Cardiac septum (tissue), 1 donor: ENCODE measurements at places on chromosomes 5 and 9.

DNA sequence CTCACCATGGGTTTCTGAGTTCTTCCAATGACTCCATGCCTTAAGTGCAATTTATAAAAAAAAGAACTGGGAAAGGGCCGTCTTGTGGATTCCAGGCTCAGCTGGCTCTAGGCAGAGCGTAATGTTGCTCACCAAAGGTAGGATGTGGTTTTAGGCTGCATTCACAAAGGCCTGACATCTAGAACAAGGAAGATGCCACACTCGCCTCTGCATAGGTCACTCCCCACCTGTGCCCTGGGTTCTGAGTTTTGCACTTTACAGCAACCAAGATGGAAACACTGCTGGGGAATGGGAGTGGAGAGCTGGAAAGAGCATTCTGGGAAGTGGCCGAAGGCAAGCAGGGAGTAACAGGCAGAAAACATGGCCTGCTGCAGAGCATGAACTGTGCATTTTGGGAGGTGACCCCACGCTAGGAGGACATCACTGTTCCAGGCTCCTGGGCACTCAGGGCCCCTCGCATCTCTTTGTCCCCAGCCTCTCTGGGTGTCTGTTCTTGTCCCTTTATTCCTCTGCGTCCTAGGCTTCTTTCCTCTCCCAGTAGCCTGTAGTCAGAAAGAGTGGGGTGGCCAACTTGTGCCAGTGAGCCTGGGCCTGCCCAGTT lies 12.3 kb downstream of the FCN2 start:
- no peak for DNase-seq

GRCh38 chr5:76601470-76601869 lies 21.7 kb downstream of the F2RL2 start:
- DNase-seq: no peak

DNA sequence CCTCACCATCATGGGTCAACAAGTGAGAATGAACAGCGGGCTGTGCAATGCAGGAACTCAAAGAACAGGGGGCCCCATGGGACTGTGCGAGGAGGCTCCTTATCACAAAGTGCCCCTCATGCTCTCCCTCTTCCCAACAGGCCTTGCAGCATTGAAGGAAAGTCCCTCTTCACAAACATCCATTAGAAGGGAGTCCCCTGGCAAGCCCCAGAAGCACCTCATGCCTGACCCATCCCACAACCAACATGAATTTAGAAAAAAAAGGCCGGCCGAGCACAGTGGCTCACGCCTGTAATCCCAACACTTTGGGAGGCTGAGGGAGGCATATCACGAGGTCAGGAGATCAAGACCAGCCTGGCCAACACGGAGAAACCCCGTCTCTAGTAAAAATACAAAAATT lies 122.6 kb upstream of the FSTL4 start:
- no peak for DNase-seq

- no peak for DNase-seq
Observed at GRCh38 chr5:9025942-9026341, 519.9 kb downstream of the SEMA5A start.

DNA sequence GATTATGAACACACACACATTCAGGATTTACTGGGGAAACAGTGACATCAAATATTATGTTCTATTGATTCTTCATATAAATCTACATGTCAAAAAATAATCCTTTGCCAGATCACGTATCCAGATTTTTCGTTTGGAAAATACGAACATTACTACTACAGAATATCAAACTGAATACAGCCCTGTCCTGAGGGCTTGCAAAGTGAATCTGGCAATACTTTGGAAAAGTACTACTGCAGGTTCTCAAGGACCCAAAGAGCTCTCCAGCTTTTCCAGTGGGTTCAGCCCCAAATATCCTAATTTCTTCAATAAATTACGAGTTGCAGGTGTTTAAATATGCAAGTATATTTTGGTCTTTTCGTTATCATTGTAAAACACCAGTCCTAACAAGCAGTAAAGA lies 411 bp upstream of the NDUFS4 start:
- no peak for DNase-seq

GRCh38 chr9:98484162-98484561 lies 224.6 kb downstream of the GABBR2 start:
- DNase-seq: peak; percentile 50

DNA sequence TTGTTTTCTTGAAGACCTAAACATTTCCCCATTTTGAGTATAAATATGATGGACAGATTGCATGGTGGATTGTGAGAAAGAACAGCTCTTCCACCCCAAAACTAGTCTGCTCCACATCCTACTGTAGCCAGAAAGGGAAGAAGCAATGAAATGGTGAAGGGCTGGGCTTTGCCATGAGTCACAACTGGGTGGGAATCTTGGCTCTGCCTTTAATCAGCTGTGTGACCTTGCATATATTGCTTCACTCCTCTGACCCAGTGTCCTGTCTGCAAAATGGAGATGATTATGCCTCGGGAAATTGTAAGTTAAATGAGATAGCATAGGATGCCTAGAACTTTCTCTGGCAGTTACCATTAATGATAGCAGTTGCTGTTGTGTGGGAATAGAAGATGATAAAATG lies 101.9 kb downstream of the PDE8B start:
- no peak for DNase-seq

DNA sequence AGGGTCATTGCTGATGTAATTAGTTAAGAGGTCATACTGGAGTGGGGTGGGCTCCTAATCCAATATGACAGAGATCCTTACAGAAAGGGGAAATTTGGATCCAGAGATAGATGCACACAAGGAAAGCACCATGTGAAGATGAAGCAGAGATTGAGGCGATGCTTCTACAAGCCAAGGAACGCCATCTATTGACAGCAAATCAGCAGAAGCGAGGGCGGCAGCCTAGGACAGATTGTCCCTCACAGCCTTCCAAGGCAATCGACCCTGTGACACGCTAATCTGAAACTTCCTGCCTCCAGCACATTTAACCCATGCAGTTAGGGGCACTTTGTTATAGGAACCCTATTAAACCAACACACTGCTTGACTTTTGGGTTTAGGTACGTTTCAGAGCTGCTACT lies 285.1 kb upstream of the DAP start:
- DNase-seq: no peak

- no peak for DNase-seq
Observed at GRCh38 chr9:121667890-121668289, 16.5 kb downstream of the DAB2IP start.

- no peak for DNase-seq
Observed at GRCh38 chr5:89281766-89282553, 399.0 kb upstream of the MEF2C start.

DNA sequence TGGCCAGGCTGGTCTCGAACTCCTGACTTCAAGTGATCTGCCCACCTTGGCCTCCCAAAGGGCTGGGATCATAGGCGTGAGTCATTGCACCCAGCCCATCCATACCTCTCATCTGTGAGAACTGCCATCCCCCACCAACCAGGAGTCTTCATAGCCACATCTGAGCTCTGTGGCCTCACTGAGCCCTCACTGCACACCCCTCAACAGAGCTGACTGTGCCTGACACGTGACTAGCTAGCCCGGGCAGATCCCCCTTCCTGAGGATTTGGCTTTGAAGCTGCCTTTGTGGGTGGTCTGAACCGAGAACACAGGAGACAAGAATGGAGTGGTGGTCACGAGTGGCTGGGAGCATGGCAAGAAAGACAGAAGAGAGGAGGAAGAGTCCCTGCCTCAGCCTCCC lies 15.6 kb downstream of the AK8 start:
- no peak for DNase-seq

DNA sequence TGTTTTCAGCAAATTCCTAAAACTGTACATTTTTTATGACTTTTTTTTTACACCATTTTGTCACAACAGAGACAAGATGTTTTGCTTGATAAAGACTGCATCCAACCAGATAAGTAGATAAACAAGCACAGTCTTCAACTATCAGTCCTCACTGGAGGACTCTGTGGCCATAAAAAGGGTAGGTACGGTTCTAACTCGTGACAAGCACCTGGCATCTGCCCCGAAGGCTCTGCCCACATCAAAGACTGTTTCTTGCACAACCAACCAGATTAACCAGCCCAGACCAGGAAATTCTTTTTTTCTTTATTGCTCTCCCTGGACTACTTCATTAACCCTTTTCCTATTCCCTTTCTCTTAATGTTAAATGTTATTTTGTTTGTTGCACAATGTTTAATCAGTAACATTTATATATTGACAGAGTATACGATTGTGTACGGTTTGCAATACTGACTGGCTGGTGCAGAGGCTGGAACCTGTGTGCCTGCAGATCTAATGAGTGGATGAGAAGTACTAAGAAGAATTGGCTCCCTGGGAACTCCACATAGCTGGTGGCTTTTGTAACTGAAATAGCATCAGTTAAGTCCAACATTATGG lies 74.1 kb downstream of the SERINC5 start:
- DNase-seq: no peak

DNA sequence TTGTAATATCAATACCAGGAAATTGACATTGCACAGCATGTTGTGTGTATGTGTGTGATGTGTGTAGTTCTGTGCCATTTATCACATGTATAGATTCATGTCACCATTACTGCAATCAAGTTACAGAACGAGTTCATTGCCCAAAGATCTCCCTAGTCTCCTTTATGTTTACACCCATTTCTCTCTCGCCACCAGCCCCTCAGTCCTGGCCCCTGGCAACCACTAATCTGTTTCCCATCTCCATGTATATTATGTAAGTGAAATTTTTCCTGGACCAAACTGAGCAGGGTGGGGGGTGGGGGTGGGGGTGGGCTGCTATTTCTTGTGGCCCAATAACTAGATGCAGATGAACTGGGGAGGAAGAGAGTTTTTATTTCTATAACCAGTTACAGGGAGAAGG lies 11.5 kb upstream of the S1PR3 start:
- DNase-seq: peak; percentile 51

DNA sequence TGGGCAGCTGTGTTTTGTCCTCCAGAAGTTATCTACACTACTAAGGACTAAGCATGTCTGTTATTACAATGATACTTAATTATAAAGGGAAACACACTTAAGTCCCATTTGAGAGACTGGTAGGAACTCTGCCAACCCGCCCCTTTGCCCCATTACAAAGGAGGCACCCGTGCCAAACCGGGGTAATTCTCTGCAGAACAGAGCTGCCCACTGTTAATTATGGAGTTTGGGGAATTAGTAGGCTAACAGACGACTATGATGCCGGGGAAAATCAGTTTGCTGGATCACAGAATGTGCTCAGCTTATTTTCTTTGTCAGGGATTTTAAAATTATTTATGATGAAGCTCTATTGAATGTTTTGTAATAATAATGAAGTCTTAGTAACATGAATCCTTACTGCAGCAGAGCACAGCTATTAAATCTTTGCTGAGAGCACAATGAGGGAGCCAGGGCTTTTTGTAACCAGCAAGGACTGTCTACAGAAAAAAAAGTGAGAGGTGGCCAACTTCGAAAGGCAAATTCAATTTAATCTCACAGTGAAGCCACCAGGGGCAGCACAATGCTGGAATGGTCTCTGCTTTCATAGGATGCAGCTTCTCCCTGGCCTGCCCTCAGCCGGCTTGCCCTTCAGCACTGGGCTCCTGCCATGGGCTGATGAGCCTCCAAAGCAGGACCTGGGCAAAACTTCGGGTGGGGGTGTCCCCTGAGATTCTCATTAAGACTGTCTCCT lies 134.5 kb downstream of the GNAQ start:
- no peak for DNase-seq

- no peak for DNase-seq
Observed at GRCh38 chr9:114720086-114720676, 38.2 kb upstream of the TEX48 start.

GRCh38 chr5:115686738-115687074 lies 60.9 kb upstream of the TMED7 start:
- DNase-seq: no peak

DNA sequence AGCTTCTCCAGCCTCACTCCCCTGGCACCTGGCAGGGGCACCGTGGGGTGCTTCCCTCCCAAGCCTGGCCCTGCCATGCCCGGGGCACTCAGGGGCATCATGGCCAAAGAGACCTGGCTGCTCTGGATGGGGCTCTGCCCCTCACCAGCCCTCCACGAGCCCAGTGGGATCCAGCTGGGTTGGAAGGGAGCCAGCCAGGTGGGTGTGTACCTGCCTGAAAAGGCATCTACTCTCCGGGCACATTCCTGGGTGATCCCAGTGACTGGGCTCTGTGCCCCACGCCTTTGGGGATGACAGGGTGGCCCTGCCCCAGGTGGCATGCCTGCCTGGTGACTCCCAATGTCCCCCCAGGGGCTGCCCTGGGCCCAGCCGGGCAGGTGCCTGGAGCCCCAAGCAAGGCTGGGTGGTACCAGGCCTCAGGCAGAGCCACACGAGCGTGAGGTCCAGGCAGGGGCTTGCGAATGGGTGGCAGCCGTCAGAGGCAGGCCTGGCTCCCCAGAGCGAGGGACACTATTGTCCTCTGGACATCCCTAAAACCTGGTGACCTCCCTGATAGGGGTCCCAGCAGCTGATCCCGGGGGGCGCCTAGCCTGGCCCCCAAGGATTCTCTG lies 777 bp downstream of the GPSM1 start:
- no peak for DNase-seq

DNA sequence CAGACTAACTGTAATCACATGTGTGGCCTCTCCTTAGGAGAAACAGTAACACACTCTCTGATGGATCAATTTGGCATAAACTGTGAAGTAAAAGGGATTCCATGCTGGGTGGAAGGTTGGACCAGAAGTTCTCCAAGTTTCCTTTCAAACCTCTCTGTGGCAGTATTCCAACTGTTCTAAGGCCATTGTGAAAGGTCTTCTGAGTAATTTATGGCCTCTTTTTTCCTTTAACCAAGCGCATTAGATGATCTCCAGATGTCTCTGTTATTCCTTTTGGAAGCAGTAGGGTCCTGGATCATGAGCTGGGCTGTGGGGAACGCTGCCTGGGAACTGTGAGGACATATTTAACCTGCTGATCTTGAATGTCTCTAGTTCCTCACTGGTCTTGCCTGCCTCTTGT lies 80.6 kb upstream of the IL6ST start:
- no peak for DNase-seq

- no peak for DNase-seq
Observed at GRCh38 chr9:70069704-70070103, 26.1 kb downstream of the MAMDC2 start.

- no peak for DNase-seq
Observed at GRCh38 chr5:126656401-126657007, 55.8 kb downstream of the PHAX start.

DNA sequence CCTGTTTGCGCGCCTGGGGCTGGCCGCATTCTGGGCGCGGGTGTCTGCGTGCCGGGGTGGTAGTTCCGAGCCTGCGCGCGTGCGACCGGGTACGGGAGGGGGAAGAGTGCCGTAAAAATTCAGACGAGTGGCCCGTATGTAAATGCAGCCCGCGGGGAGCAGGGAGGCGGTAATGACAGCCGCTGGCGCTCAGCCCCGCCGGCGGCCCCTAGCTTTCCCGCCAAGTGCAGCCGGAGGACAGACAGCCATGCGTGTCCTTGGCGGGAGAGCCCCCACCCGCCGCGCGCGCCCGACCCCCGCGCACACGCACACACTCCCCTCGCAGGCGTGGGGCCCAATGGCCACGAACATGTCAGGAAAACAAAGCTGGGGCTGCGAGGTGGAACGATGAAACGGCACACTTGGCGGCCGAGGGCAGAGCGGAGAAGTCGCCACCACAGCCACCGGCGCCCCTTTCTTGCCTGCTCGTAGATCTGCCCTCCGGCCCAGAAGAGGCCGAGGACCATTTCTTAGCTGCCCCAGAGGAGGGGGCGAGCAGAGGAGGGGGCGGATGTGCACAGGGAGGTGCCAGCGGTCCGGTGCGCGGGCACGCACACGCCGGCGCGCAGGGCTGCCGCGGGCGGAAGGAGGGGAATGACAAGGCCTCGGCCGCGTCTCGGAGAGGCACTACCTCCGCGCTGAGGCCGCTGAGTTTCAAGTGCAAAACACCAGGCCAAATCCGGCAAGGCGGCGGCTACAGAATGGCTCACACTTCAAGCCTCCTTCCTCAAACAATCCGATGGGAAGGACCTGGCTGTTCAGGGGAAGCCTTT lies 208.4 kb downstream of the MEF2C start:
- no peak for DNase-seq

GRCh38 chr5:177473443-177474001 lies at the start of gene DBN1:
DBN1 (minus strand) TSS chr5:177473634; CDS start chr5:177473521, 113 bp downstream.
- no peak for DNase-seq
